ENCODE measurements at places on chromosomes 6 and 20. TPM values are rescaled to one million over a fixed set of nuclear protein-coding genes. Genes with fewer than 3 reads are reported as not detected.

IRF4 gene
- total RNA-seq: 0.65 TPM

BPIFB1 gene
- total RNA-seq: not detected

FAM209B gene
- not detected for total RNA-seq

TNNC2 gene
- total RNA-seq: 1.00 TPM

RFX6 gene
- not detected for total RNA-seq

ARHGAP40 gene
- total RNA-seq: not detected

ENPP1 gene
- 4.7 TPM for total RNA-seq

DCBLD1 gene
- total RNA-seq: 50.5 TPM

PHACTR3 gene
- total RNA-seq: not detected

LBP gene
- 1.6 TPM for total RNA-seq

SYCP2L gene
- 0.09 TPM for total RNA-seq

SULF2 gene
- total RNA-seq: 28.3 TPM

STX11 gene
- total RNA-seq: 0.55 TPM

OPN5 gene
- total RNA-seq: not detected

NKAPL gene
- 1.8 TPM for total RNA-seq

ULBP3 gene
- total RNA-seq: 12.1 TPM

C6orf52 gene
- total RNA-seq: not detected

TNFRSF21 gene
- total RNA-seq: 17.9 TPM

CAGE1 gene
- total RNA-seq: 0.09 TPM

HTR1B gene
- total RNA-seq: not detected

FAM135A gene
- total RNA-seq: 10.5 TPM

NMBR gene
- total RNA-seq: not detected

AGPAT4 gene
- 9.3 TPM for total RNA-seq

GINS1 gene
- total RNA-seq: 1.4 TPM

NKAIN4 gene
- total RNA-seq: 0.18 TPM

POLR3F gene
- 10.7 TPM for total RNA-seq

MARCKS gene
- 74.1 TPM for total RNA-seq

TMEM74B gene
- not detected for total RNA-seq

RAET1G gene
- total RNA-seq: 4.1 TPM

OLIG3 gene
- total RNA-seq: not detected

HM13 gene
- total RNA-seq: 55.9 TPM

MATN4 gene
- total RNA-seq: not detected

SSTR4 gene
- not detected for total RNA-seq

TREM2 gene
- total RNA-seq: 0.57 TPM

DBNDD2 gene
- 1.1 TPM for total RNA-seq

BPIFB2 gene
- not detected for total RNA-seq

NHSL1 gene
- total RNA-seq: 6.8 TPM

RIN2 gene
- total RNA-seq: 57.3 TPM
